Amniotic stem cell (primary cell): ENCODE measurements at places on chromosomes 2 and 18.

GRCh38 chr2:1972422-1972821 lies 228.1 kb upstream of the PXDN start:
- DNase-seq = no peak

DNA sequence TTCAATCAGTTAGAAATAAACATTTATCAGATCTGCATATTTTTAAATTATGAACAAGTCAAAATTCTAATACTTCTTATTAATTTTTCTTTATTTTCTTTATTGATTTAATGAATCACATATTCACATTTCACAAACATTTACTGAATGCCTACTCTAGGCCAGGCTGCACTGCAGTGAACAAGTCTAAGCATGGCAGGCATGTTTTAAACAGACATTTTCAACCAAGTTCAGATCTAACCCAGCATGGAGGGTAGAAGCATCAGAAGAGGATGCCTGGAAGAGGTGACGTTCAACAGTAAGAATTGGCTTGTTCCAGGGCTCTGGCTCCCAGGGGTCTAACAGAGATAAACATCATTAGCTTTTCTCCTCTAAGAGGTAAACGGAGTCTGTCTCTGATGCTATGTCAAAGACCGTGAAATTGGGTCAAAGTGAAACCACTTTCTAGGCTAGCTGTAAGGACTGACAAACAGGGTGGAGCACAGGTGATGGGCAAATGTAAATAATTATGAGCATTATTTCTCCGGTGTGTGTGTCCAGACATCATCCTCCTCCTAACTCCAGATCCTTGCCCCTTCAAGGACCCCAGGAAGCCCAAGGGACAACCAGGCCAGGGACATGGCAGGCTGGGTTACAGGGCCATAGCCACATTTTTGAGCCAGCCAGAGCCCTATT lies 50.6 kb downstream of the UNC50 start:
- DNase-seq = no peak

- DNase-seq = no peak
These were observed 127.4 kb upstream of the FHL2 start for GRCh38 chr2:105526000-105526925.

- no peak for DNase-seq
These were observed 25.9 kb downstream of the HS6ST1 start for GRCh38 chr2:128292599-128293425.

- DNase-seq = peak; percentile 31
These were observed 82.9 kb downstream of the GRB14 start for GRCh38 chr2:164538240-164538866.

- no peak for DNase-seq
These were observed 4.1 kb upstream of the FLACC1 start for GRCh38 chr2:201361078-201361733.

DNA sequence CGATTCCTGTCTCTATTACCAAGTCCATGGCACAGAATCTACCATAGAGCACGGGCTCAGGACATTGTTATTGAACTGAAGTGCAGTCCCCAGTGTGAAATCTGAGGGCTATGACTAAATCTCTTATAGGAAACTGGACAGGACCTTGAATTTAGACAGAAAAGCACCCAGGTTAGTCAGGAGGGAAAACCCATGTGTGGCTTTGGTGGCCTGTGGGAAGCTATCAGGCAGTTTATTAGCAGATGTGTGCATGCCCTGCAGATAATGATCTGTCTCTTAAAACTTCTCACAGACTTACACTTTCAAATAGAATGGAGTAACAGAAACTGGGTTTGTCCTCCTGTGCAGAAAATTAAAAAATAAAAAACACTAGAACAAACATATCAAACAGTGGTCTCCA lies 610.0 kb upstream of the RAB6C start:
- no peak for DNase-seq

DNA sequence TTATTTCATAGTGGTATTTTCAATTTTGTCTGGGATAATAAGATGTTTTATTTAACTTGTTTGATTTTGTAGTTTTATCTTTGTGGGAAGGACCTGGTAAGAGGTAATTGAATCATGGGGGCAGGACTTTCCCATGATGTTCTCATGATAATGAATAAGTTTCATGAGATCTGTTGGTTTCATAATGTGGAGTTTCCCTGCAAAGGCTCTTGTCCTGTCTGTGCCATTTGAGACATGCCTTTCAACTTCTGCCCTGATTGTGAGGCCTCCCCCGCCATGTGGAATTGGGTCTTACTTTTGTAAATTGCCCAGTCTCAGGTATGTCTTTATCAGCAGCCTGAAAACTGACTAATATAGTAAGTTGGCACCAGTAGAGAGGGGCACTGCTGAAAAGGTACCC lies 77.8 kb upstream of the ARHGAP15 start:
- DNase-seq = no peak

DNA sequence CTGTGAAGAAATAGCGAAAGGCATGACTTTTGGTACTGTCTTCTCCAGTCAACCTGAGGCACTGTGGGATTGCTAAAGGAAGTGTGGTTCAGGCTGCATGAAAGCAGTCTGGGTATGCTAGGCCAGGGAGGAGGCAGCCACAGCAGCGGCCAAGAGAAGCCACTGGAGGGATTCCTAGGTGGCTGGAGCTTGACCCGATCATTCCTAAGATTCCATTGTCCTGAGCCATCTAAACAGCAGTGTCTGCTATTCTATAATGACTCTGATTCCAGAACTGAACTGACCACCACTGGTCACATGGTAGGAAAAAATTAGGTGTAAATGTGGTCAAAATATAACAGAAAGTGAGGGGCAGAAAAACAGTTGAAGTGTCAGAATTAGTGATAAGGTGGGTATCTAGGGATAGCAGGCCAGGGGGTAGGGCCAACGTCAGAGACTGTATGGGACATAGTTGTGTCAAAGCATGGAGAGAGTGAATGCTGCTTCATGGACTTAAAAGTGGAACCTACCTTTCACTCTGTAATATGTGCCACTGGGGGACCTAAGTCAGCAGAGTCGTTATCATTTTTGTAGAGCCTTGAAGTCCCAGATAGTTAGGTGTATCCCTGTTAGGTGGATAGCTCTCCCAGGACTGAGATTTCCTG lies 204.6 kb downstream of the CTNNA2 start:
- peak; percentile 15 for DNase-seq

DNA sequence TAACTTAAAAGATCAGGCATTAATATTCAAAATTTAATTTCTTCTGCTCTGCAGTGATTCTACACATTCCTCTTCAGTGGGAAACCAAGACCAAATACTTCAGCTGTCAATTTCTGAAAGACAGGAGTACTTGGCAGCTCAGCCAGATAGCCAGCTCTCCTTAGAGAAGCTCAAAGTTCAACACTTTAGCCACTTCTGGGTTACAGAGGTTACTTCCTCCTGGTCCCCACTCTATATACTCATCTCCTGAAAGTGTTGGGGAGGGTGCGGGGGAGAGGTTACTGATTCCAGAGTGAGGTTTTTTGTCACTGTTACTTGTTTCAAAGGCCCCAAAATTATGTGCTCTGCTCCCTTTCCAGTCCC lies 4.1 kb downstream of the CYTIP start:
- DNase-seq = no peak

DNA sequence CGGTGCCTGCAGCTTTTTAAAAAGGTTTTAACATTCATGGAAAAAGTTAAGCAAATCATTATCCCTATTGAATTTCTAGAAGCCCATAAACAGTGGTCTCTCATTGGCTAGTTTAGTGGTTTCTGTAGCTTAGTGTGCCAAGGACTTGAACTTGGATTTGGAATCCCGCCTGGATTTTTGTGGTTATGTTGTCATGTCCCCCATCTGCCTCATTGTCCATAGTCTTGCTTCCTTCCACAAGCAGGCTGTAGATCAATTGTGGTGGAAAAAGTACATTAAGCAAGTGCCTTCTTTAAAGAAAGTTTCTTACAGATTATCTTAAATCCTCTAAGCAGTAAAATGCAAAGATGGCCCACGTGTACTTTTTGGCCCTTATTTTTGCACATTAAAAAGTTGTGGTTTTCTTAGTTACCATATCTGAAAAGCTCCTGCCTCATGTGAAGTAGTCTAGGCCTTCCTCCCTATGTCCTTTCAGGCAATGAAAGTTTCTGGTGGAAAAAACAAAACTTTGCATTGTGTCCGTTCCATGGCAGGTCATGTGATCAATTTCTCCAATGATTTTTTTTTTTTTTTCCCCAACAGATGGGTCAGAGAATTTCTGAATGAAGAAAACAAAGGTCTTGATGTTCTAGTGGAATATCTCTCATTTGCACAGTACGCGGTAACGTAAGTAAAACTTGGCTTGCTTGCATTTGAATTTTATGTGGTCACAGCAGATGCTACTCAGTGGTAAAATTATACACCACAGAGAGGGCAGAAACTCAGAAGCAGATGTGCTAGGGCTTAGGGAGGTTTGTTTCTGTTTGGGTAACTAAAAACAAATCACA lies 158.9 kb downstream of the PRPF40A start:
- no peak for DNase-seq

GRCh38 chr2:151757861-151758260 lies 23.6 kb upstream of the NEB start:
- no peak for DNase-seq
